Neural crest cell (in vitro differentiated cells): ENCODE measurements at places on chromosomes 1 and 21. TPM values are rescaled to one million over a fixed set of nuclear protein-coding genes. Genes with fewer than 3 reads are reported as not detected.

FAF1 gene
- 73.0 and 76.2 TPM in 2 replicates for total RNA-seq

PLEKHG5 gene
- 28.9 and 31.7 TPM in 2 replicates for total RNA-seq

G0S2 gene
- 0.37 and 0.48 TPM in 2 replicates for total RNA-seq

VPS72 gene
- 134 and 135 TPM in 2 replicates for total RNA-seq

GSTM3 gene
- total RNA-seq = 56.5 and 62.0 TPM in 2 replicates

EIF2D gene
- 37.5 and 38.2 TPM in 2 replicates for total RNA-seq

OR2L13 gene
- total RNA-seq = not detected in 2 replicates

OLIG2 gene
- 5.4 TPM in 2 replicates for total RNA-seq

FNDC5 gene
- total RNA-seq = 26.8 and 28.7 TPM in 2 replicates

CFH gene
- not detected in 2 replicates for total RNA-seq

NTNG1 gene
- total RNA-seq = 1.1 and 1.3 TPM in 2 replicates

LYPD8 gene
- total RNA-seq = not detected in 2 replicates

TNFRSF18 gene
- total RNA-seq = not detected in 2 replicates

TMEM51 gene
- 6.6 and 6.7 TPM in 2 replicates for total RNA-seq

MYBPH gene
- total RNA-seq = not detected in 2 replicates

EDN2 gene
- total RNA-seq = not detected in 2 replicates

DUSP23 gene
- total RNA-seq = 13.5 TPM in 2 replicates
